ENCODE measurements at places on chromosomes 2 and 18. TPM values are rescaled to one million over a fixed set of nuclear protein-coding genes. Genes with fewer than 3 reads are reported as not detected.

GRCh38 chr2:126736133-126736874, 80.3 kb downstream of the GYPC start:
- no peak overlapping the region for H3K27ac ChIP-seq
- DNase-seq = no peak
- H3K4me1 ChIP-seq = no peaks in the 10 kb centered on the region
- H3K4me3 ChIP-seq = no peak overlapping the region
- H3K36me3 ChIP-seq = 0 out of 2 replicates have a peak, but pooled peaks cover 2% of the 10 kb centered on the region
- H3K27me3 ChIP-seq = no peaks in the 10 kb centered on the region

GRCh38 chr18:8526332-8526731, 82.9 kb upstream of the RAB12 start:
- no peak overlapping the region for H3K27ac ChIP-seq
- DNase-seq = no peak
- H3K27me3 ChIP-seq = peaks cover 13% of the 10 kb centered on the region
- no peak overlapping the region for H3K4me3 ChIP-seq

- no peak for DNase-seq
- no peaks in the 10 kb centered on the region for H3K36me3 ChIP-seq
- no peaks in the 10 kb centered on the region for H3K27me3 ChIP-seq
- H3K27ac ChIP-seq = no peak overlapping the region
Measured at GRCh38 chr2:12918835-12919445, 202.2 kb downstream of the TRIB2 start.

DNA sequence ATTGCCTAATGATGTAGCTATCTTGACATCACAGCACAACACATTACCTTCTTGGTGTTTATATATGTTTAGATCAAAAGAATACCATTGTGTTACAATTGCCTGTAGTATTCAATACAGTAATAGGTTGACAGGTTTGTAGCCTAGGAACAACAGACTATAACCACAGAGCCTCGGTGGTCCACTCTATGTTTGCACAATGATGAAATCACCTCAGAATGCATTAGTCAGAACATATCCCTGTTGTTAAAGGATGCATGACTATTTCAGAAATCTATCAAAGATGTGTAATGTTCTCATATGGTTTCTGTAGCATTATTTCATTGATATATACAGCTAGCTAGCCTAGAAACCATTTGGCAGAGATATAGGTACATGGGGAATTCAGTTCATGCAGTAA, 8.9 kb downstream of the METTL5 start:
- H3K27me3 ChIP-seq = no peaks in the 10 kb centered on the region
- H3K36me3 ChIP-seq = peaks cover 76% of the 10 kb centered on the region
- no peak for DNase-seq
- peaks cover 11% of the 10 kb centered on the region for H3K4me1 ChIP-seq

GRCh38 chr18:70456376-70456775, 167.5 kb downstream of the SOCS6 start:
- H3K36me3 ChIP-seq = no peaks in the 10 kb centered on the region
- H3K27me3 ChIP-seq = no peaks in the 10 kb centered on the region
- no peak for DNase-seq

DNA sequence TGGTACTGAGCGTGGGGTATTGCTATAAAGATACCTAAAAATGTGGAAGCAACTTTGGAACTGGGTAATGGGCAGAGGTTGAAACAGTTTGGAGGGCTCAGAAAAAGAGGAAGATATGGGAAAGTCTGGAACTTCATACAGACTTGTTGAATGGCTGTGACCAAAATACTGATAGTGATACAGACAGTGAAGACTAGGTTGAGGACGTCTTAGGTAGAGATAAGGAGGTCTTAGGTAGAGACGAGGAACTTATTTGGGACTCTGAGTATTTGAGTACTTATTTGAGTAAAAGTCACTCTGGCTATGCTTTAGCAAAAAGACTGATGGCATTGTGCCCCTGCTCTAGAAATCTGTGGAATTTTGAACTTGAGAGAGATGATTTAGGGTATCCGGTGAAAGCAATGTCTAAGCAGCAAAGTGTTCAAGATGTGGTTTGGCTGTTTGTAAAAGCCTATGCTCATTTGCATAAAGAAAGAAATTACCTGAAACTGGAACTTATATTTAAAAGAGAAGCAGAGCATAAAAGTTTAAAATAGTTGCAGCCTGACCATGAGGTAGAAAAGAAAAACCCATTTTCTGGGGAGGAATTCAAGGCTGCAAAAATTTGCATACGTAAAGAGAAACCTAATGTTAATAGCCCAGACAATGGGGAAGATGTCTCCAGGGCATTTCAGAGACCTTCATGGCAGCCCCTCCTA, 219.6 kb downstream of the PDE1A start:
- no peak overlapping the region for H3K4me3 ChIP-seq
- no peaks in the 10 kb centered on the region for H3K27me3 ChIP-seq
- peaks cover 14% of the 10 kb centered on the region for H3K36me3 ChIP-seq
- no peak overlapping the region for H3K27ac ChIP-seq
- no peak for DNase-seq

GRCh38 chr2:134368009-134368817, 114.3 kb downstream of the MGAT5 start:
- H3K27me3 ChIP-seq = no peaks in the 10 kb centered on the region
- H3K4me3 ChIP-seq = no peak overlapping the region
- peaks cover 2% of the 10 kb centered on the region for H3K4me1 ChIP-seq
- H3K27ac ChIP-seq = no peak overlapping the region

DNA sequence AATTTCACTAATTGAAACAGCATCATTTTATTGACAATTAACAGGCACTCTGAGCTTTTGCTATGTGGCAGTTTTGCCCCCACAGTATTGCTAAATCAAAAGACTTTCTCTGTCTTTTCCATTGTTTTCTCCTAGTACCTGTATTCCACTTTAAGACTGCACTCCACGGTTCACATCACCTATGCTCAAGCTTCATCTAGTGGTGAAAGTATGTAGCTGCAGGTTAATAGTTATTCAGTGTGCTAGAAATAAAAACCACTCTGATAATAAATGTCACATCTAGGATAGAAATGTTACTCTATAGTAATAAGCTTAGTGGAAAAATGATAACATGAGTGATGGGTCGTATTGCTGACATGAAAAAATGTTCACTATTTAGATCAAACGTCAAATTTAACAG, 24.6 kb downstream of the ARL6IP6 start:
- no peaks in the 10 kb centered on the region for H3K27me3 ChIP-seq
- no peak for DNase-seq
- H3K4me1 ChIP-seq = no peaks in the 10 kb centered on the region
- no peak overlapping the region for H3K4me3 ChIP-seq
- no peak overlapping the region for H3K27ac ChIP-seq
- peaks cover 32% of the 10 kb centered on the region for H3K36me3 ChIP-seq

DNA sequence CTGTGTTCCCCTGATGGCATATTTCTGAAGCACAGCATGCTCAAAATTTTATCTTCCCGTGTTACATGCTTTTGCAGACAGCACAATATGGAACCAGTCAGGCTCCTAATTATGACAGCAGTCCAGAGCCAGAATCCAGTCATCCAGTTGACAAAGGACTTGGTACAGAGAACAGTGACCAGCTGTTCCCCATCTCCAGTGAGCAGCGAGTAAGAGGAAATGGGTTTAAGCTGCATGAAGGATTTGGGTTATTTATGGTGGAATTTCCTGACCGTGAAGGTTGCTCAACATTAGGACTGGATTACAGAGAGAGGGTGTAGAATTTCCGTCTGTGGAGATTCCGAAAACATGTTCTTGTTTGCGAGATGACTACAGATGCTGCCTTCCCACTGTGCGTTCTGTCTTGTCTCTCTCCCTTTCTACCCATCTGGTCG, 24.4 kb downstream of the SGPP2 start:
- DNase-seq = no peak
- H3K27ac ChIP-seq = no peak overlapping the region
- no peaks in the 10 kb centered on the region for H3K36me3 ChIP-seq
- no peak overlapping the region for H3K4me3 ChIP-seq

DNA sequence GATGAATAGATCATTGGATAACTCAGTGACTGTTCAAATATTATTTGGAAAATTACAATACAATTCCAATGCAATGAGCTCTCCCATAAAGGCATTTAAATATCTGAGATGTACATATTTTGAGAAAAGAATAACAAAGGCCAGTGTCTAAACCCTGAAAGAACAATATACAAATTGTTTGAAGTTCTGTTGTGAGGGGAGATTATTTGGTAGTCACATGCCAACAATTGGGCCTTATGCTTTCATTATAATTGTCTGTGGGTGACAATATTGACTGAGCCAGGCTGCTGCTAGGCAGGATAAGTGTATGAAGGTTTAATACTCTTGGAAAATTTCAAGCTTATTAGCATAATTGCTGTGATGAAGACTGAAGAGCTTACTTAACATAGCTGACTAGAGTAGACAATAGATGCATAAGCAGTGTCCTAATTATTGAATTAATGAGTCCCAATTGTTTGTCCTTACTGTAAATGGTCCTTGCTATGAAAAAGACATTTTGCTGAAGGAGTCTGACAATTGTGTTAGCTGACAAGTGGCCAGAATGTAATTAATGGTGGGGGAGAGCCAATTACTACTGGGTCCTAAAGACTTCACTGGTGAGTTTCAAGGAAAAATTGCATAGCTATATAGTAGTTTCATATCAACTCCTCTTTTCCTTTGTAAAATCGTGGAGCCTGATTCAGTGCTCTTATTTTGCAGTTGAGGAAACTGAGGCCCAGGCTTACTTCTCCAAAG, 5.0 kb upstream of the SMAD2 start:
- no peak for DNase-seq
- peaks cover 22% of the 10 kb centered on the region for H3K4me1 ChIP-seq
- no peaks in the 10 kb centered on the region for H3K36me3 ChIP-seq
- H3K4me3 ChIP-seq = no peak overlapping the region

DNA sequence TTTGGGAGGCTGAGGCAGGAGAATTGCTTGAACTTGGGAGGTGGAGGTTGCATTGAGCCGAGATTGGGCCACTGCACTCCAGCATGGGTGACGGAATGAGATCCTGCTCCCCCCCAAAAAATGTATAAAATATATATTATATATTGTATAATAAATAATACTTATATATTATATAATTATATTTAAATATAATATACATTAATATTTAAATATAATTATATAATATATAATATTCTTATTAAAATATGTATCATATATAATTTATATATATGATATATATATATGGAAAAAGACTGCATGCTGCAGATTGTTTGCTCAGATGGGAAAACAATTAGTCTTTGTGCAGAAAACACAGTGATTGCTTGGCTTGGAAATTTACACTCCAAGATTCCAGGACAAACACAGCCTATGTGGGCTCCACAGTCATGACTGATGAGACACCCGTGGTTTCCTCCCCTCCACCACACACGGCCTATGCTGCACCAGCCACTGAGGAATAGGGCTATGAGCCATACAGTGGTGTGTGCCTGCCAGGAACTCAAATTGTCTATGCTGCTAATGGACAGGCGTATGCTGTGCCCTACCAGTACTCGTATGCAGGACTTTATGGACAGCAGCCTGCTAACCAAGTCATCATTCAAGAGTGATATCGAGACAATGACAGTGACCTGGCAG, 30.0 kb downstream of the PMAIP1 start:
- no peak for DNase-seq
- H3K4me1 ChIP-seq = no peaks in the 10 kb centered on the region
- no peak overlapping the region for H3K27ac ChIP-seq
- H3K27me3 ChIP-seq = no peaks in the 10 kb centered on the region
- H3K4me3 ChIP-seq = no peak overlapping the region
- H3K36me3 ChIP-seq = no peaks in the 10 kb centered on the region

- no peak overlapping the region for H3K27ac ChIP-seq
- H3K36me3 ChIP-seq = no peaks in the 10 kb centered on the region
- peaks cover 12% of the 10 kb centered on the region for H3K4me1 ChIP-seq
- no peak for DNase-seq
- peaks cover 6% of the 10 kb centered on the region for H3K27me3 ChIP-seq
- no peak overlapping the region for H3K4me3 ChIP-seq
Measured at GRCh38 chr18:37408676-37409265, 156.8 kb downstream of the CELF4 start.

DNA sequence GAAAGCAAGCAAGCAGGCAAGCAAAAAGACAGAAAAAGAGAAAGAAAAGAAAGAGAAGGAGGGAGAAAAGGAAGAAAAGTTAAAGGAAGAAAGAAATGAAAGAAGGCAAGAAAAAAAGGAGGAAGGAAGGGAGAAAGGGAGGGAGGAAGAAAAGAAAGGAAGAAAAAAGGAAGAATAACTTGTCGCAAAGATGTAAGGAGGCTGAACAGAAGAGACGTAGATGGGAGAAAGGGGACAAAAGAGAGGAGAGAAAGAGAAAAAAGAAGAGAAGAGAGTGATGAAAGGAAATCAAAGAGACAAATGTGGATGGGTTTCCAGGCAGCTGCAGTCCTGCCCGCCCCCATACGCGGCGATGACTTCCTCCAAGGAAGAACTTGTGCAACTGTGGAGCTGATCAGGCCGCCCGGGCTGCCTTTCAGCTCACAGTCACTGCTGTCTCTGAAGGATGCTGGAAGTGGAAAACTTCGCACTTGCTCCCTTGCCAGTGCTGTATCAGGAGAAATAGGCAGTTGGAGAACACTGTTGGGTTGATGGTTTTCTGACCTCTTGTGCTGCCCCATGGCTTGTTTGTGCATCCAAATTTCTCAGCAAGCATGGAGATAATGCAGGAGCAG, 52.9 kb downstream of the TRIB2 start:
- no peak overlapping the region for H3K4me3 ChIP-seq
- no peak overlapping the region for H3K27ac ChIP-seq
- no peaks in the 10 kb centered on the region for H3K36me3 ChIP-seq

DNA sequence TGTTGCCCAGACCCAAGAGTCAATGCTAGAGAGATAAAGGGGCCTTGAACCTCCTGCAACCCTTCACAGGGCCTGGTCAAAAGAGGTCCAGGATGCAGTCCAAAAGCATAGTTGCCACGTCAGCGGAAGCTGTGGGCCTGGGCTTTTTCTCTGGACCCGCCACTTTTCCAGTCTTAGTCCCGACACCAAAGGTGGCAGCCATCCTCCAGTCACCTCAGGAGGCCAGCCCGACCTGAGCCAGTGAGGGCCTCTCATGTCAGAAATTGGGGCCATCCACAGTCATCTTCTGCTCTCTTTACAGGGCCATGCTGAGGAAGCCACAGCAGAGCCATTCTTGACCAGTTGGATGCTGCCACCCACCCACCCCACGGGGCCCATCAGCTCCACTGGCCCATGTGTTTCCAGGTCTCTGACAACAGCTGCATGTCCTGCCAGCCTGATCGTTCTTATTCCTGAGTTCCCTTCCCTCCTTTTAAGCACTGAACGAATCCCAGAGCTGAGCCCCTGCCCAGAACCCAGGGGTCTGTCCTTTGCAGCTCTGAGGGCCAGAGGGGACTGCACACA, 34.1 kb upstream of the KLHL29 start:
- peaks cover 41% of the 10 kb centered on the region for H3K27me3 ChIP-seq
- no peak overlapping the region for H3K27ac ChIP-seq
- DNase-seq = no peak
- no peaks in the 10 kb centered on the region for H3K36me3 ChIP-seq

DNA sequence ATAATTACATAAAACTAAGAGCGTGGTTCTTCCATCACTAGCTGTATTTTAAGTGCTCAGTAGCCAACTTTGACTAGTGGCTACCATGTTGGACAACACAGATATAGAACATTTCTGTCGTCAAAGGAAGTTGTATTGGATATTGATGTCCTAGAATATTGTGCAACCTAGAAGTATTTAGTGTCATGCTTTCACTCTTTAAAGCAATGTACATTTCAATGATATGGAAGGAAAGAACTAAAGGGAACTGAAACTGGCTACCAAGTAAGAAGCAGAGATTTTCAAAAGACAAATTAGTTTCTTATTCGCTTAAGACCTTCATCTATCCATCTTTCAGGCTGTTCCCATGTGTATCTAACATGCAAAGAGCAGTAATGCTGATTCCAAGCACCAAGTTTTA, 85.4 kb upstream of the EML6 start:
- H3K4me3 ChIP-seq = no peak overlapping the region
- peaks cover 63% of the 10 kb centered on the region for H3K36me3 ChIP-seq
- H3K27me3 ChIP-seq = no peaks in the 10 kb centered on the region
- peaks cover 8% of the 10 kb centered on the region for H3K4me1 ChIP-seq

Gene PFN4
- total RNA-seq = not detected

Gene LIPG
- 6.8 TPM for total RNA-seq

Gene DPP4
- total RNA-seq = 3.6 TPM

Gene SMPD4
- 95.8 TPM for total RNA-seq

Gene SERPINB12
- total RNA-seq = not detected

Gene C1QL2
- 0.55 TPM for total RNA-seq

Measured in WTC11 (cell line).